ENCODE measurements at places on chromosomes 16 and 17.

DNA sequence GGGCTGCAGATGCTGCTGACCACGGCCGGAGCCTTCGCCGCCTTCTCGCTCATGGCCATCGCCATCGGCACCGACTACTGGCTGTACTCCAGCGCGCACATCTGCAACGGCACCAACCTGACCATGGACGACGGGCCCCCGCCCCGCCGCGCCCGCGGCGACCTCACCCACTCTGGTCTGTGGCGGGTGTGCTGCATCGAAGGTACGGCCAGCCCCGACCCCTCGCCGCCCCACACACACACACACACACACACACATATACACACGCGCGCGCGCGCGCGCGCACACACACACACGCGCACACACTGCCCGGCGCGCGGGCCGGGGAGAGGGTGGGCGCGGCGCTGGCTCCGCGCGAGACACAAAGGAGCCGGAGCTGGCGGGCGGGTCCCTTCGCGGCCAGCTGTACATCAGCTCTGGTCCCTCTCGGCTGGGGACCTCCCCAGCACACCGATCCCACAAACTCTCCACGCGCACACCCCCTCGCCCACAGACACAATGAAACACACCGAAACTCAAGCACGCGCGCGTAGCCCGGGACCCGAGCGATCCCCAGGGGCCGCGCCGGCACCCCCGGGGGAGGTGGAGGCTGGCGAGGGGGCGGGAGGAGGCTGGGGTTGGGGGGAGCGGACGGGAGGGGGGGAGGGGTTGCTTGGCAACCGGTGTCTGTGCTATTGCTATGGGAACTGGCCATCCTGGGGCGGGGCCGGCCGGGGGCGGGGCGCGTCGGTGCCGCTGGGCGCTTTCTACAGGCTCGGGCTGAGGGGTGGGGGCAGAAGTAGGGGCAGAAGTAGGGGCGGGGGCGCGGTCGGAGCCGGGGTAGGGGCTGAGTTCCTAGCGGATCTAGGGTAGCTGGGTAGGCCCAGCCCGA lies 658 bp downstream of the CACNG4 start:
- DNase-seq, result no peak

DNA sequence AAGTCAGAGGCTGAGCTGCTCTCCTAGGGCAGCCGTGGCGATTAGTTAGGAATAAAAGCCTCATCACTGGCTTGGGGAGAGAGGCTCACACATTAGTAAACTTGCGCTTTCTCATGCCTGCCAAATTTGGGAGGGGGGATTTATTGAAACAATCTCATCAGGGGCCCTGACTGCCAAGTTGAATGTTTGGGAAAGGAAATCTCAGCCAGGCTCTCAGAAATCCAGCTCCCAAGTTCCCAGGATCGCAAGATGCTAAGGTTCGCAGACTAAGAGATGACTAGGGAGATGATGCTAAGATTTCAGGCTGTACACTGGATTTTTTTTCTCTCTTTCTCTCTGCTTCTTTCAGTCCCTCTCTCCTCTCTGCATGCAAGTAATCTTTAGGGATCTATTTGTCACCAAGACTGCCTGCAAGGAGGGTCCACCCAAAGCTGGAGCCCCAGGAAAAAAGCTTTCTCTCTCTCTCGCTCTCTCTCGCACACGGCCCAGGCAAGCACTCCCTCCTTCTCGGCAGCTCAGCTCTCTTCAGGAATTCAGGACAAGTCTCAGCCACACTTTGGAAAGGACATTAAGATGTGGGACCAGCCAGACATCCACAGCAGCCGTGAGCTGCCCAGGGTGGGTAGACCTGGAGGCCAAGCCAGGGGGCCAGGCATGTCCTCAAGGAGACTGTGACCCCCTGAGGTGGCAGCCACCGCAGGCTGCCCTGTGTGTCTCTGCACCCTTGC lies 1.4 kb downstream of the GPR139 start:
- no peak for DNase-seq

GRCh38 chr16:400061-400591 lies 1.6 kb upstream of the DECR2 start:
- no peak for DNase-seq

- no peak for DNase-seq
Observed at GRCh38 chr17:62681061-62681938, 53.8 kb downstream of the MRC2 start.

- DNase-seq, result no peak
Observed at GRCh38 chr17:66889480-66890230, 54.7 kb downstream of the CACNG5 start.

All from KG1 (cell line).